ENCODE measurements at places on chromosomes 12 and 14. TPM values are rescaled to one million over a fixed set of nuclear protein-coding genes. Genes with fewer than 3 reads are reported as not detected.

The HOXC4 gene
- 2.6 TPM for total RNA-seq

DNA sequence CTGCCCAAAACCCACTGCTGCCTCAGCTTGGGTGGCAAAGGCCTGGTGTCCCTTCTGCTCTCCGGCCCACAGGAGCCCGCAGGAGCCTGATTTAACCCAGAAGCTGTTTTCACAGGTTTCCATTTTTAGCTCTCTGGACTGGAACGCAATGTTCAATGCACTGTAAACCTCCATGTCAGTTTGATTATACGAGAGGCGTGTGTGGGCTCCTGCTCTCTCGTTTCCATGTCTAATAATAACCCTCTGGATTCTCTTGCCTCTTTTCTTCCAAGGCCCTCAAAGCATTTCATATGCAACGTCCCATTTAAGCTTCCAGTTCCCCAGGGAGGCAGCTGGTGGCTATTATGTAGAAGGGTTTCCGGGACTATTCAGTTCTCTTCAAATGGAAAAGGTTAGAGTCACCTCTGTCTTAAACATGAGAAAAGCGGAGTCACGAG is 161.1 kb downstream of the SUDS3 start:
- H3K36me3 ChIP-seq = no peaks in the 10 kb centered on the region
- no peaks in the 10 kb centered on the region for H3K4me1 ChIP-seq
- DNase-seq = no peak
- H3K27ac ChIP-seq = no peak overlapping the region
- H3K4me3 ChIP-seq = no peak overlapping the region

The GPRC5D gene
- total RNA-seq = not detected

- peak; percentile 40 for DNase-seq
- no peak overlapping the region for H3K4me3 ChIP-seq
- H3K36me3 ChIP-seq = no peaks in the 10 kb centered on the region
- H3K4me1 ChIP-seq = no peaks in the 10 kb centered on the region
- no peaks in the 10 kb centered on the region for H3K27me3 ChIP-seq
- no peak overlapping the region for H3K27ac ChIP-seq
These were observed 41.0 kb downstream of the BDKRB1 start for GRCh38 chr14:96297000-96297399.

The GLI1 gene
- total RNA-seq = 3.0 TPM

The CISTR gene
- not detected for total RNA-seq

The PYGL gene
- 174 TPM for total RNA-seq
